Neuronal stem cell (in vitro differentiated cells): ENCODE measurements at places on chromosomes 4 and X.

DNA sequence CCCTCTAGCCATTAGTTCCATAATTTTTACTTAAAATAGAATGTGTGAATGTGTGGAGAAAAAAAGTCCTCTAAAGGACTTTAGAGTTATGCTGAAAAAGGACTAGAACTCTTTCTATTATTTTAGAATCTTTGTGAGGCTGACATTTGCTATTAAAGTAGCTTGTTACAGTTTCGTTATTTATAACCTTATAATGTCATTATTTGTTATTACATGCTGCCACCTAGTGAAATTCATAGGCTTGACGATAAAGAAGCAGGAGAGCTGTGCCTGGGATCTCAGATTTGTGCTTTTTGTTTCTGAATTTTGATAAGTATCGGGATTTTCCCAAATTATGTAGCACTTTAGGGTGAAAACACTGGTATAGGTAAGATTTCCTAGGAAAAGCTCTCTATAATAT is 38.5 kb upstream of the TAPT1 start:
- no peaks in the 10 kb centered on the region for H3K27me3 ChIP-seq
- no peaks in the 10 kb centered on the region for H3K4me1 ChIP-seq
- H3K4me3 ChIP-seq = no peak overlapping the region

- H3K4me3 ChIP-seq = no peak overlapping the region
- H3K27ac ChIP-seq = no peak overlapping the region
- H3K27me3 ChIP-seq = no peaks in the 10 kb centered on the region
- no peak for DNase-seq
Measured at GRCh38 chrX:25618248-25618647, 519.9 kb upstream of the MAGEB18 start.

- H3K36me3 ChIP-seq = peaks cover 26% of the 10 kb centered on the region
- no peak overlapping the region for H3K4me3 ChIP-seq
- no peak overlapping the region for H3K27ac ChIP-seq
- no peaks in the 10 kb centered on the region for H3K4me1 ChIP-seq
Measured at GRCh38 chr4:183205709-183206108, 106.7 kb downstream of the WWC2 start.

DNA sequence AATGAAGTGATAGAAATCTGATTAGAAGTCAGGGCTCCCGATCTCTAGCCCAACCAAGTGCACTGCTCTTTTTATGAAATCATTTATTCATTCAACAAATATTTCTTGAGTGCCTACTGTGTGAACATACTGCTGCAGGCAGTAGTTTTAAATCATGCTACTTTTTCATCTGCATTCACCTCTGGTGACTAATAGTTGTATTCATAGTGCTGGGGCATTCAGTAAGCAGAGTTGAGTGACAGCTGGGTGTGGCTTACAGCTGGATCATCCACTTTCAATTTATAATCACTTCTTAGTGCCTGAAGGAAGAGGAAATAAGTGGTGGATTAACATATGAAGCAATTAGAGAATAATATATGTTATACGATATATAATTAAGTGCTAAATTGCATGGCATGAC is 94.1 kb upstream of the HPRT1 start:
- H3K27ac ChIP-seq = no peak overlapping the region
- no peaks in the 10 kb centered on the region for H3K36me3 ChIP-seq
- no peaks in the 10 kb centered on the region for H3K27me3 ChIP-seq
- H3K4me1 ChIP-seq = no peaks in the 10 kb centered on the region
- no peak overlapping the region for H3K4me3 ChIP-seq
- no peak for DNase-seq

- no peak for DNase-seq
- H3K4me1 ChIP-seq = no peaks in the 10 kb centered on the region
- H3K27me3 ChIP-seq = no peaks in the 10 kb centered on the region
- no peak overlapping the region for H3K4me3 ChIP-seq
- H3K36me3 ChIP-seq = no peaks in the 10 kb centered on the region
Measured at GRCh38 chr4:94489098-94489497, 37.4 kb downstream of the PDLIM5 start.

- H3K27ac ChIP-seq = no peak overlapping the region
- H3K36me3 ChIP-seq = no peaks in the 10 kb centered on the region
- no peaks in the 10 kb centered on the region for H3K4me1 ChIP-seq
- H3K4me3 ChIP-seq = no peak overlapping the region
Measured at GRCh38 chr4:68617003-68617698, 41.0 kb upstream of the UGT2B17 start.

DNA sequence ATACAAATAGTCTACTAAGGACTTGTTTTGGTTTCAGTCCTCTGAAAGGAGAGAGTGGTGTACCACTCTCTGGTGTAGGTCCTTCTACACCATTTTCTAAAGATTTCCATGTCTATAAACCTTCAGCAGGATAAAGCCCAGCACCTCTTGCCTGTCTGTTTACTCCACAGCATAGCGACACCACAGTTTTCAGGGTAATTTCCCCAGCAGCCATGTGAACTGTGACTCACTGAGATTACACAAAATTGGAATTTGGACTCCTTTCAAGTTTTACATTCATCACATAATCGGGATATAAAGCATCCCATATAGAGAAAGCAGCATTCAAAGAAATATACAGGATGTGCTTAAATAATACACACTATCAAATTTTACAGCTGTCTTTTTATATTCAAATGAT is 229.6 kb downstream of the PRDM5 start:
- no peaks in the 10 kb centered on the region for H3K27me3 ChIP-seq
- H3K4me1 ChIP-seq = no peaks in the 10 kb centered on the region
- no peak overlapping the region for H3K4me3 ChIP-seq
- H3K36me3 ChIP-seq = no peaks in the 10 kb centered on the region
- H3K27ac ChIP-seq = no peak overlapping the region
- DNase-seq = no peak

- H3K27me3 ChIP-seq = no peaks in the 10 kb centered on the region
- H3K27ac ChIP-seq = no peak overlapping the region
- no peaks in the 10 kb centered on the region for H3K36me3 ChIP-seq
Measured at GRCh38 chrX:80285131-80285773, 135.0 kb upstream of the TENT5D start.

- no peaks in the 10 kb centered on the region for H3K4me1 ChIP-seq
- no peaks in the 10 kb centered on the region for H3K36me3 ChIP-seq
- H3K27ac ChIP-seq = no peak overlapping the region
- no peaks in the 10 kb centered on the region for H3K27me3 ChIP-seq
- DNase-seq = no peak
- H3K4me3 ChIP-seq = no peak overlapping the region
Measured at GRCh38 chrX:143571521-143571920, 54.2 kb upstream of the SPANXN3 start.

GRCh38 chr4:108831886-108832285 is 69.0 kb upstream of the ETNPPL start:
- no peak overlapping the region for H3K27ac ChIP-seq
- no peaks in the 10 kb centered on the region for H3K27me3 ChIP-seq
- H3K4me1 ChIP-seq = peaks cover 2% of the 10 kb centered on the region
- DNase-seq = no peak

DNA sequence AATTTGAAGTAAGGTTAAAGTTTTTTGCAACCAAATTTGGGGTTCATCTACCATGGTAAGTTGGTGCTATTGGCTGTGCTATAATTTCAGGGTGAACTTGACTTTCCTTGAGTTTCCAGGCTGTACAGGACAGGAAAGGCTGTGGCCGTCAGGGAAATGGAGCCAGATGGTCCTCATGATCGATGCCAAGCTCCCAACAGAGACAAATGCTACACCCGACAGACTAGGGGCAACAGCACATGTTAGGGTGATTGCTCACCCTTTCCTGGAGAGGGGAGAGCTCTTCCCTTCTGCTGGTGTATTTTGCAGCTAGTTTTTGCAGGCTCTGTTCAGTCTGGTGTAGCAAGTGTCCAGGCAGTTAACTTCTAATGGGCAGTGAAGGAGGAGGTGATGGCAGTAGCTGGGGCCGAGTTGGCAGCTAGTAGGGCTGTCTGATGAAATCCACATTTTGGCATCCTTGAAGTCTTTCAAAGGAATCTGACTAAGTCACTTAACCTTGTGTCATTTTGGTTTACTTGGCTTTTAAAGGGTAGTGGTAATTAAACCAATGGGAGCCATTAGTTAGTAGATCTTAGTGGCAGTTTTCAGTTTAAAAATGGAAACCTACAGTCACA is 47.8 kb downstream of the GAB1 start:
- peaks cover 14% of the 10 kb centered on the region for H3K4me1 ChIP-seq
- H3K27me3 ChIP-seq = no peaks in the 10 kb centered on the region
- H3K36me3 ChIP-seq = no peaks in the 10 kb centered on the region

GRCh38 chr4:106502106-106502699 is 133.6 kb upstream of the GIMD1 start:
- no peak overlapping the region for H3K27ac ChIP-seq
- H3K27me3 ChIP-seq = no peaks in the 10 kb centered on the region
- peak; percentile 56 for DNase-seq
- no peaks in the 10 kb centered on the region for H3K4me1 ChIP-seq

- H3K27me3 ChIP-seq = no peaks in the 10 kb centered on the region
- H3K36me3 ChIP-seq = no peaks in the 10 kb centered on the region
- no peak overlapping the region for H3K27ac ChIP-seq
- no peaks in the 10 kb centered on the region for H3K4me1 ChIP-seq
- no peak for DNase-seq
Measured at GRCh38 chrX:105267167-105267566, 46.7 kb upstream of the TEX13A start.

DNA sequence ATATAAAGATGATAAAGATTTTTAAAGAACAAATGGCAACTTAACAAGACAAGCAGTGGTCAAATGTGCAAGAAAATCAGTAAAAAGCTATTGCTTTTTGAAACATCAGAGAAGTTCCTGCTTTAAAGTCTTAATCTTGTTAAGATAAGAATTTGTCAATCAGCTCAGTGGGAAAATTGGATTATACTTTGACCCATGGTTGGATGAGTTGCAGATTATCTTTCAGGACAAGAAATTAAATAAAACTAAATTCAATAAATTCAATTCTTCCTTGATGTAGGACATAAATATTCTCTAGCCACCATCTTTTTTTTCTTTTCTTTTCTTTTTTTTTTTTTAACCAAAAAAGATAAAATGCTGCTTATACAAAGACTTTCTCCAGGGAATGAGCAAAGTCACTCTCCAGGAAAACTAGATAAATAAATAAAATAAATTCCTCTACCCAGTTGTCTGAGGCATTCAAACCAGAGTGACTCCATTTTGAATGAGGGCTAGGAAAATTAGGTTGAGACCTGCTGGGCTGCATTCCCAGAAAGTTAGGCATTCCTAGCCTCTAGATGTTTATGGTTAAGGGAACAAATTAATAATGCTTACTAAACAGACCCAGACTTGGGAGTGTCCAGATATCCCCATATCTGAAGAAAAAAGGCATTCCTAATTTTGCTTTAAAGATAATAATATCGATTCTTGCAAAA is 211.2 kb downstream of the SNCA start:
- H3K27me3 ChIP-seq = no peaks in the 10 kb centered on the region
- no peaks in the 10 kb centered on the region for H3K36me3 ChIP-seq
- no peak overlapping the region for H3K27ac ChIP-seq
- DNase-seq = no peak
- H3K4me1 ChIP-seq = no peaks in the 10 kb centered on the region

GRCh38 chrX:70280573-70280972 is 1.4 kb upstream of the RAB41 start:
- no peak overlapping the region for H3K27ac ChIP-seq
- DNase-seq = no peak
- H3K4me1 ChIP-seq = no peaks in the 10 kb centered on the region
- H3K4me3 ChIP-seq = no peak overlapping the region
- H3K36me3 ChIP-seq = peaks cover 3% of the 10 kb centered on the region
- no peaks in the 10 kb centered on the region for H3K27me3 ChIP-seq

DNA sequence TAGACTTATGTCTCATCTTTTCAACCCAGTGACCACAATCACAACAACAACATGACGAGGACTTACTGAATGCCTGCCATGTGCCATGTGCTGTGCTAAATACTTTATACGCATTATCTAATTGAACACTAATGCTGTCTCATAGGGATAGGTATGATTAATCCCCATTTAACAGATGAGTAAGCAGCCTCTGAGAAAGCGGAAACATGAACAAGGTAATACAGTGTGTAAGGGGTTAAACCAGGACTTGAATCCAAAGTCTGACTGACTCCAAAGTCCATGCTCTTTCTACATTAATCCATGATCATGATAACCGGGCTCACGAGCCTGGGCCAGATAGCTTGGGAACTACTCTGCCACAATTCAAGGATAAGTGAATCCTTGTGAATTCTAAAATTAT is 105.3 kb upstream of the MBNL3 start:
- H3K36me3 ChIP-seq = no peaks in the 10 kb centered on the region
- H3K27ac ChIP-seq = no peak overlapping the region
- no peaks in the 10 kb centered on the region for H3K27me3 ChIP-seq
- H3K4me1 ChIP-seq = no peaks in the 10 kb centered on the region

GRCh38 chr4:149676076-149676475 is 139.6 kb downstream of the IQCM start:
- no peaks in the 10 kb centered on the region for H3K4me1 ChIP-seq
- H3K4me3 ChIP-seq = no peak overlapping the region
- DNase-seq = no peak
- no peaks in the 10 kb centered on the region for H3K36me3 ChIP-seq

- H3K27ac ChIP-seq = no peak overlapping the region
- H3K4me3 ChIP-seq = no peak overlapping the region
- DNase-seq = no peak
- no peaks in the 10 kb centered on the region for H3K27me3 ChIP-seq
Measured at GRCh38 chr4:17315459-17315858, 196.4 kb downstream of the QDPR start.

GRCh38 chrX:152619897-152620296 is 17.8 kb upstream of the GABRQ start:
- H3K36me3 ChIP-seq = no peaks in the 10 kb centered on the region
- no peak overlapping the region for H3K27ac ChIP-seq
- no peaks in the 10 kb centered on the region for H3K27me3 ChIP-seq
- DNase-seq = no peak

DNA sequence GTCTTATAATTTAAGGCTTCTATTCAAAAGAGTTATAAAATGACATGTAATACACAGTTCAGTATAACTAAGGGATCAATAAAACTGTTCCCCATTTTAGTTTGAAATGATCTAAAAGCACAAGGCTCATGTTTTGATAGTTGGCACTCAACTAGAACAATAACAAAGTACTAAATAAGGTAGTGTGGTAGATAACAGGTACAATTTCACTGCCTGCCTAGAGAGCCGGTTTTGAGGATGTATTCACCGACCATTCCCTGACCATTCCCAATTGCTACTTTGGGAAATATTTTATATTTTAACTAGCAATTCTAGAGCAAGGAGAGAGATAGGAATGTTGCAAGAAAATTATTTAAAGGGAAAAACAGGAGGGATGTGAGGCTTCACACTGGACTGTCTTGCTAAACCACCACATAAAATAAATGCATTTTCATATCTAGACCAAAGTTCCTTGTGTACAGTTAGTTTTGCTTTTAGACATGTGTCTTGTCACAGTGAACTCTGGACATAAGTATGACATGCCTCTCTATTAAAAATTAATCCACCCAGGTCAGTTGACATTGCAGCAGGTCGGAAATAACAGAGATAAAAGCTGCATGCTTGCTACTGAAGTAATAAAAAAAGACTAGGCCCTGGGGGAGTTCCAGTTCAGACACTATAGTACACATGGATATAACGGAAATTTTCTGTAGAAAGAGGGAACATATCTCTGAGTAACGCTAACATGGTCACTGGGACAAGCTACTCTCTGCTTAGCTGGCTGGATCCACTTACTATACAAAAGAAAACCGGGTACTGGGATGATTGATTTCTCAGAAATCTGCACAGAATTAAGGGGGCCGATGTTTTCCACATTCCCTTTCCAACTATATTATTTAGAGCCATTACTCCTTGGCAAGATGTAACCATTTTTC is 56.3 kb upstream of the NAP1L5 start:
- no peak overlapping the region for H3K27ac ChIP-seq
- H3K4me3 ChIP-seq = no peak overlapping the region
- no peaks in the 10 kb centered on the region for H3K27me3 ChIP-seq
- H3K36me3 ChIP-seq = peaks cover 18% of the 10 kb centered on the region

- no peak overlapping the region for H3K27ac ChIP-seq
- no peaks in the 10 kb centered on the region for H3K36me3 ChIP-seq
- no peaks in the 10 kb centered on the region for H3K27me3 ChIP-seq
- DNase-seq = no peak
Measured at GRCh38 chr4:171340258-171340657, 472.9 kb upstream of the GALNTL6 start.
